ENCODE measurements at places on chromosomes 13 and 19.

- peak; percentile 69 for DNase-seq
These were observed 154.2 kb downstream of the LHFPL6 start for GRCh38 chr13:39448834-39449233.

GRCh38 chr13:82257790-82258507 lies 1624.3 kb downstream of the SLITRK1 start:
- no peak for DNase-seq

DNA sequence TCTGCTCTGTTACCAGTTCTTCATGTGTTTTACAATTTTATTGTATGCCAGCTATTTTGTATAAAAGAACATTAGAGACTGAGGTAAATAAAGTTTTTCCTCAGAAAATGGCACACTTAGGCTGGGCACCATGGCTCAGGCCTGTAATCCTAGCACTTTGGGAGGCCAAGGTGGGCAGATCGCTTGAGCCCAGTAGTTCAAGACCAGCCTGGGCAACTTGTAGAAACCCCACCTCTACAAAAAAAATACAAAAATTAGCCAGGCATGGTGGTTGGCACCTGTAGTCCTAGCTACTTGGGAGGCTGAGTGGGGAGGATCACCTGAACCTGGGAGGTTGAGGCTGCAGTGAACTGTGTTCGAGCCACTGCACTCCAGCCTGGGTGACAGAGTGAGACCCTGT lies 32.0 kb downstream of the CCDC8 start:
- no peak for DNase-seq

DNA sequence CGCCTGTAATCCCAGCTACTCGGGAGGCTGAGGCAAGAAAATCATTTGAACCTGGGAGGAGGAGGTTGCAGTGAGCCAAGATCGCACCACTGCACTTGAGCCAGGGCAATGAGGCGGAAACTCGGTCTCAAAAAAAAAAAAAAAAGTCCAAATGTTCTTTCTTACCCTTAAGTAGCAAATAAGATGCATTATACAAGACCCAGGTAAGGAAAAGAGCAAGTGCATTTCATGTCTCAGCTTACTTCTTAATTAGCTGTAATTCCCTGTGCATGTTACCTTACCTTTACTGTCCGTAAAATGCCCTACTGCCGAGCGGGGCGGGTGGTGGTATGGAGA lies 3.8 kb upstream of the ZNF681 start:
- no peak for DNase-seq

DNA sequence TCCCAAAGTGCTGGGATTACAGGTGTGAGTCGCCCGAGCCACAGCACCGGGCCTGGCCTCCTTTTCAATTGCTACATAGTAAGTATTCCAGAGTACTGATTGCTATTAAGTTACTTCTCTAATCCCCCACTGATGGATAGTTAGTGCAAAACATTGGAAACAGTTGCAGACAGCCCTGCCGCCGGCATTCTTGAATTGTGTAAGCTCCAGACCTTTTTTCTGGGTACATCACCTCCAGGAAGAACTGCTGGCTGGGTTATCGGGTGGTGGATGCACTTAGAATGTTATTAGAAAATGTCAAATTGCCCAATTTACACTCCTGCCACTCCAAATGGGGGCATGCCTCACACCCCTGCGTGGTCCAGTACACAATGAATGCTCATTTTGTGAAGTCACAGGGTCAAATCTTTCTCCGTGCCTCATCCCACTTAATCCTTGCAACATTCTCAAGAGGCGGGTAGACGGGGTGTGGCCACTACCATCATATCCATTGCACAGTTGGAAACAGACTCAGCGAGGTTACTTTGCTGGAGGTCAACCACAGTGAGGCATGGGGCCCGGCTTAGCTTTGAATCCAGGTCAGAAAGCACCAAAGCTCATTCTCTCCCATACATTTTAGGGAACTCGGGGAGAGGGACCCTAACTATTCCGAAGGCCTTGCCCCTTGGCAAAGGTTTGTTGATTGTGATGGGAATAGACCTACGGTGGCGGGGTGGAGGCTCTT lies 1.0 kb upstream of the KDM4B start:
- DNase-seq = no peak

- DNase-seq = peak; percentile 92
These were observed 56.2 kb downstream of the USPL1 start for GRCh38 chr13:30673669-30674521.

DNA sequence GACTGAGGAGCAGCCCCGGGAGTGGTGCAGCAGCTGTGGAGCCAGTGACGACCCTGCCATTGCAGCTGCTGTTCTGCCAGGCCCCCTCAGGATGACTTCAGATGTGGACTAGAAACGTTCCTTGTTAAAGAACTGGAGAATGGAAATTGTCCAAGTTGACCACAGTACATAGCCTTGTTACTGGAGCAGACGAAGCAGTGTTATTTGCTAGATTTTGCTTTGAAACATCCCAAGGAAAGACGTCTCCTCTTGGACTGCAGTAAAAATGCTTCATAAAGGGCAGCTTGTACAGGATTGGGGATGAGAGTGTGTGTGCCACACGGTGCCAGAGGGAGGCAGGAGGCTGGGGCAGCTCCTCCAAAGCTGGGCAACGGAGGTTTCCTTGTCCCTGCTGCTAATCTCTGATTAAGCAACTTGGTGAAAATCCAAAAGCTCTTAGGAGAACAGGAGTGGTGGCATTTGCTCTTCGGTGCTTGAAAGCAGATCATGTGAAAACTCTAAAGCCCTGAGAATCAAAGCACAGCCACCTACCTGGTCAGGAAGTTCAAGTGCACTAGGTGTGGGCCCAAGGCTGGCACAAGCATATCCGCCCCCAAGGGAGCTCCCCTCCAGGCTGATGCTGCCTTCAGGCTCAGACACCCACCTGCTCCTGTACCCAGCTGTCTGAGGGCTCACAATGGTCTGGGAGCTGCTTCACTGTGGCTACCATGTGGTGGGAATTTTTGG lies 34.5 kb downstream of the SHISA2 start:
- no peak for DNase-seq

DNA sequence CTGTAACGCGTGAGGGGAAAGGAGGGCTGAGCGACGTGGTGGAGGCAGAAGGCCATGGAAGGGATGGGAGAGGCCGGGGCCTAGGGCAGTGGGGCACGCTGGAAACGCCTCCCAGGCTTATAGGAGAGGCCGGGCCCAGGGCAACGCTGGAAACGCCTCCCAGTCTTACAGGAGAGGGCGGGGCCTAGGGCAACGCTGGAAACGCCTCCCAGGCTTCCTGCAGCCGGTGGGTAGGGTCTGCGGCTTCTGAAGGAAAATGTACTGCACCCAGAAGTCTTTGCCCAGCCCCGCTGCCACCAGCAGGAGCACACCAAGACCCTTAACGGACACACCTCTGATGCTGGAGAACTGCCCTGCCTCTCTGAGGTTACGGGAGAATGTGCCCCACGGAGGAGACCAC lies 9.1 kb downstream of the CACTIN start:
- no peak for DNase-seq

DNA sequence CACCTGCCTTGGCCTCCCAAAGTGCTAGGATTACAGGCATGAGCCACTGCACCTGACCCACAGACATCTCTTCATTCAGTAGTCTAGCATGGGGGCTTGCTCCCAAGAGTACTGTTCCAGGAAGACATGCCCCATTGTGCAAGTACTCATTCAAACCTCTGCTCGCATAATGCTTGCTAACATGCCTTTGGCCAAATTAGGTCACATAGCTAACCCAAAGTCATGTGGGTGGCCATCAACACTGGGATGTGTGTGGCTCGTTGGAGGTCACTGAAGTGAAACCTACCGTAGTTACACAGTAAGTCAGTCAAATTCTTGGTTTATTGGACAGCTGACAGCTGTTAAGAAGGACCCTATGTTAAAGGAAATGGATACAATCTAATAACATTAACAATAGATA lies 20.3 kb downstream of the RFXAP start:
- no peak for DNase-seq

DNA sequence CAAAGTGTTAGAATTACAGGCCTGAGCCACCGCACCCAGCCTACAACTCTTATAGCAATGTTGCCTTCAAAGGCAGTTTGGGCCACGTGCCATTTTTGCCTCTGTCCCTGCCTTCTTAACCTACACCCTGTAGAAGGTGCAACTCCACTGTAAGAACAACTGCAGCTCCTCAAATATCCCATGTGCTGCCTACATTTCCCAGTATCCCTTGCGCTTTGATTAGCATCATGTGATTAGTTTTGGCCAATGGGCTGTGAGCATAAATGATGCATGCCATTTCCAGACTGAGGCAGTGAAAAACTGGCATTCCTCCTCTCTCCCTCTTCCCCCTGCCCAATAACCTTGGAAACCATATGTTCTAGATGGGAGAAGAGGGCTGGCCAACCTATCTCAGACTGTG lies 75.2 kb upstream of the MRI1 start:
- no peak for DNase-seq

DNA sequence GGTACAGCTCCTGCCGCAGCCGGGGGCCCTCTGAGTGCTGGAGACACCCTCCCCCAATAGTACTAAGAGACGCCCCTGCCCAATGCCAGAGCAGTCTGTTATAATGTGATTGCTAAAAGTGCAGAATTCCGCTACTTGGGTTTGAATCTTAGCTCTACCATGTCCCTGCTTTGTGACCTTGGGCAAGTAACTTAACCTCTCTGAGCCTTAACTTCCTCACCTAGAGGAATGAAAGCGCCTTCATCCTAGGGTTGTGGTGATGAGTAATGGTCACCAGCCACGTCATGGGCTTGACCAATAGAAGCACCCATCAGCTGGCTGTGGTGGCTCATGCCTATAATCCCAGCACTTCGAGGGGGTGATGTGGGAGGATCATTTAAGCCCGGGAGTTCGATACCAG lies 6.5 kb downstream of the PLEKHG2 start:
- DNase-seq = no peak

- no peak for DNase-seq
These were observed 461.9 kb downstream of the KLF5 start for GRCh38 chr13:73520566-73521289.

GRCh38 chr19:33282036-33282671 lies 20.2 kb downstream of the CEBPA start:
- DNase-seq = no peak
